Sigmoid colon (tissue), 7 donors: ENCODE measurements at places on chromosomes 6 and 20.
A peak's percentile ranks its signal among the peaks of the same experiment; 100 is the strongest.

DNA sequence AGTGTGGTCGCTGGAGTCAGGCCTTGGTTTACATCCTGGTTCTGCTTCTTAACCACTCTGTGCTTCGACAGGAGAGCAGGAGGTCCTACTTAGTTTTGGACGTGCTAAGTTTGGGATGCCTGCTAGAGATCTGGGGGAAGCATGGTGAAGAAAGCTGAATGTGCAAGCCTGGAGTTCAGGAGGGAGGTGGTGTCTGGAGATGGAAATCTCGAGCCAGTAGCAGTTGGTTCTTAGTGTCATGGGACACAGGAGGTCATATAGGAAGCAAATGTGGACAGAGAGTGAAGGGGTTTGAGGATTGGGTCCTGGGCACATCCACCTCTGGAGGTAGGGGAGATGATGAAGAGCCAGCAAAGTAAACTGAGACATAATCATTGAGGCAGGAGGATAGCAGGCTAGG, 131.4 kb downstream of the SYCP2 start:
- no peak for DNase-seq

- DNase-seq, result no peak
Measured at GRCh38 chr6:46972531-46972930, 50.8 kb upstream of the ADGRF5 start.

DNA sequence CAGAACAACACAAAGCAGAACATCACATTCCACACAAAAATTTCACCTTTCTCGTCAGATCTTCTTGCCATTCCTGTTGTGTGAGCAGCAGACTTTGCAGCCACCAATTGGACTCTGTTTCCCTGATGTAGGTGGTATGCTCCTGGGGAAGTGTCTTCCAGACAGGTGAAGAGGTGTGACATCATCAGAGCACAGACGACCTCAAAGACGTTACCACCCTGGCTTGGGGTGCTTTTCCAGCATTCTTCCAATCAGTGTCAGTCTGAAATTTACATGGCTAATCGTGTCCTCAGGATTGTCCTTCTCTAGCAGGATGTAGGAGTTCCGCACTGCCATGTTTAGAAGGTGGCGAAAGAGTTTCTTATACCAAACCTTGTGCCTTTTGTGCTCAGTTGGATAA, 31.6 kb upstream of the RIMS4 start:
- no peak for DNase-seq

GRCh38 chr6:7604003-7604402, 14.0 kb downstream of the SNRNP48 start:
- DNase-seq, result no peak

DNA sequence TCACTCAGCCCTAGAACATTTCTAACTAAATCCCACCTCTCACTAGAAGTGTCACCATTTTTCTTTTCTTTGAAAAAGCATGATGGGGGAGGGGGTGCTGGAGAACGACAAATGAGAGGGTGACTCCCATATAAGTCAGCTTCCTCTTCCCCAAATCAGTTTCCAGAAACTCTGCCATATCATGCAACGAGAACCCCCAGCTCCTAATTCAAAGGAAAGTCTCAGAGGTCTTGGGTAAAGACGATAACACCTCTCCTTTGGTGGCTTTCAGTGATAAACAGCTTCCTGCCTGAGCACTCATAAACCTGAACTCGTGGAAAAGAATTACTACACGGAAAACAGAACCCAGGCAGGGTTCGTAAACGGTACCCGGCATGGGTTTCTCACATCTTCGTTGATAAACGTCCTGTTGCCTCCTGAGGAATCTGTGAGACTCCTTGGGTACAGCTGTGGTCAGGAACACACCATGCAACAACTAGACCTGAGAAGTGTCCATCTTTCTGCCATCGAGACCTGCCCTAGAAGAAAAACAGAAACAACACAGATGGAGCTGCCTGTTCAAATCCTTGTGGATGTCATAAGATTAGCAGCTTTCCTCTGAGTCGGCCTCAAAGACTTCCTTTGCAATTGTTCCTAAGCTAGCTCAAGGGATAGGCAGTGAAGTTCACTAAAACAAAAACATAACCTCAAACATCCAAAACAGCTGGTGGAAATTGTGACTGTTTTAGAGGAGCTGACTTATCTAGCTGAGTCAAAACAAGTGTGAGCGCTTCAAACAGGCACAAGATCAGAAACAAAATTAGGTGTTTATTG, 185.8 kb upstream of the PRDM1 start:
- DNase-seq, result no peak

DNA sequence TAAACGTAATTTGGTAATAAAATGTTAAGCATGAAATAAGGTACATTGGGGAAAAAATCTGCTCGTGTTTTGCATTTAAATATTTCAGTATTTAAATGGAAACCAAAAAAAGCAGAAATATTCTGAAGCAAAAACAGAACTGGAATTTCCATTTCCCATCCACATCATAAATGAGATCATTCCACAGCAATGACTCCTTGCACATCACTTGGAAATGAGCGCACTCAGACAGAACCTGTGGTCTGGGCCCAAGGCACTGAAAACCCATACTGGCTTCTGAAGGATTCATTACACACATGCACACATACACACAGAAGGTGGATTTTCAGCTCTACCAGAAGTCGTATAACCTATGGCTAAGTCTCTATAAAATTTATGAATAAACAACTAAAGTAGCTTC, 174.8 kb downstream of the IBTK start:
- no peak for DNase-seq

GRCh38 chr20:33601861-33602260, 60.3 kb upstream of the C20orf144 start:
- no peak for DNase-seq

DNA sequence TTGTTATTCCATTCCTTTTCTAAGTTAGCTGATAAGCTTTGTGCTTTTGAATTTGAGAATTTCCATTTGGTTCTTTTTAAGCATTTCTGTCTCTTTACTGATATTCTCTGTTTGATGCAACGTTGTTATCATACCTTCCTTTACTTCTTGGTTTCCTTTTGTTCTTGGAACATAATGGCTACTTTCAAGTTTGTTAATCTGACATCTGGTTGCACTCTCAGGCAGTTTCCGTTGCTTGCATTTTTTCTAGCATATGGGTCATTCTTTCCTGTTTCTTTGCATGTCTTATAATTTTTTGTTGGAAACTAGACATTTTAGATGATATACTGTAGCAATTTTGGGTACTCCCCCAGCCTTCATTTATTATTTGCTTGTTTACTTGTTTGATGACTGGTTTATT, 12.5 kb downstream of the CDC5L start:
- no peak for DNase-seq

DNA sequence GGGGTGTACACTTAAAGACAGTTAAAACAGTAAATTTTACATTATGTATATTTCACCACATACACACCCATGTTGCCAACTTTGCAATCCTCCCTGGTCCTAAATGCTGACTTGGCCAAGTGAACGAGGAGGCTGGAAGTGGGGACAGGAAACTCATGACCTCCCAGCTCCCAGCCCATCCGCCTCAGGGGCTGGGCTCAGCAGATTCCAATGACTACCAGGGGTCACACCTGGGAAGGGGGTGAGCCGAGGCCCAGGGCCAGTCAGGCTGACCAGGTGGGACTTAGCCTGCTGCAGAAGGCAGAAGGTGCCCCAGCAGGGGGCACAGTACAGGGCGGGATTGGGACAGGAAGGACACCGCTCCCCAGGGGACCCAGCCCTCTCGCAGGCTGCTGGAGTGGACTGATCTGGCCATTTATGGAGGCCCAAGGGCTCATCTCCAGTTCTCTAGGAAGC, 2.4 kb downstream of the SIGLEC1 start:
- DNase-seq, result no peak

GRCh38 chr6:42637681-42638080, 73.9 kb downstream of the UBR2 start:
- DNase-seq, result no peak

DNA sequence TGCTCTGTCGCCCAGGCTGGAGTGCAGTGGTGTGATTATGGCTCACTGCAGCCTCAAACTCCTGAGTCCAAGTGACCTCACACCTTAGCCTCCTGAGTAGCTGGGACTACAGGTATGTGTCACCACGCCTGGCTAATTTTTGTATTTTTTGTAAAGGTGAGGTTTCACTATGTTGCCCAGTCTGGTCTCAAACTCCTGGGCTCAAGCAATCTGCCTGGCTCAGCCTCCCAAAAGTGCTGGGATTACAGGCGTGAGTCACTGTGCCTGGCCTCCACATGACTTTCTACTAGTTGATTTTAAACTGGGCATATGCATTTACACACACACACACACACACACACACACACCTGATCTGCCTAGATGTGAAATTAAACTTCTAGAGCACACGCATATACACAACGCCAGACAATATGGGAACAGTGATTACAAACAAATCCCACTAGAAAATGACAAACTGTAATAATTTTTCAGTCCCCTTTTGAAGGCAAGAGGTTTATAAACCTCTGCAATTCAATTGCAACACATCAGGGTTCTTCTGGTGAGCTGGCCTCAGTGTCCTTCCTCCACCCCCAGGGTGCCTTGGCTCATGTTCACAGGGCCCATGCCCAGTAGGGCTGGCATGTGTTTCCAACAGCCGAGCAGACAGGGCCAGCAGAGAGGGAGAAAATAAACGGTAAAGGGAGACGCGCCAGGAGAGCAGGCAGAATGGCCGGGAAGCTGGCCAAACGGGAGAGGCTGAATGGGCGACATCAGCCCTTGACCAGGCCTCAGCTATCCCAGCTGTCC, 31.2 kb downstream of the PARD6B start:
- peak; percentile 96 for DNase-seq

- DNase-seq, result no peak
Measured at GRCh38 chr20:25213566-25214425, 18.3 kb downstream of the ENTPD6 start.

GRCh38 chr6:42017021-42017643, 33.2 kb upstream of the TAF8 start:
- no peak for DNase-seq

GRCh38 chr6:159758031-159759001, 3.5 kb upstream of the ACAT2 start:
- no peak for DNase-seq

- DNase-seq, result peak; percentile 75
Measured at GRCh38 chr20:33871362-33871761, 60.2 kb downstream of the CHMP4B start.

GRCh38 chr6:41073968-41074691, 1.4 kb downstream of the NFYA start:
- no peak for DNase-seq

GRCh38 chr6:53795702-53796450, 1.1 kb downstream of the LRRC1 start:
- DNase-seq, result peak; percentile 83

DNA sequence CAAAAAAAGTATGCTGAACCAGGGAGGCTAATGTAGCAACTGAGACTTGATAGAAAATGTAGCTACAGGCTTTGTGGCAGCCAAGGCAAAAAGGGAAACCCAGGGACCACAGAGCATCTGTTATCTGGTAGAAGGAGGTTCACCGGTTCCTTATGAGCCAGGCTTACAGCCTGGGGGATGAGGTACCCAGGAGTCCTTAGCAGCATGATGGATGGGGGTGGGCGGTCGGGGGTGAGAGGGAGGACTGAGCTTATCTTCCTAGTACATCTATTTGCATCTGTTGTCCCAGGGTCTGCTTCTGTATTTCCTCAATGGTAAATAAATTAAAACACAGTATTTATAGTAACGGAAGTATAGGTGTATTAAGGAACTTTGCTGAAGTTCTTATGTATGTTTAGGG, 1.1 kb upstream of the GDAP1L1 start:
- no peak for DNase-seq

- no peak for DNase-seq
Measured at GRCh38 chr6:29909985-29910384, 32.3 kb upstream of the HLA-A start.

DNA sequence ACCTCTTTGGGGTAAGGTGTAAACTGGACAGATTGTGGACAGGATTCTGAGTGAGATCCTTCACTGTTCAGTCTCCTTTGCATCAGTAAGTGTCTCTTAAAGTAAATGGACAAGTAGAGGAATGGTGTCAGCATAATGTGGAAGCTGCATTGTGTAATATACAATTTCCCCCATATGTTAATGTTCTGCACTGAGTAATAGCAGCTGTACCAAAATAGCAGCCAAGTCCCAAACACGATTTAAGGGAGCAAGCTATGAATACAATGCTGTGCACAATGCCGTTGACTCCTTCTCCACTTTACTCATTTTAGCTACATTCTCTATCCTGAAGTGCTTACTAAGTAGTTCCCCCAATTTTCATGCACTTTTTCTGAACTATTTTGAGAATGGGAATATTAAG, 21.1 kb upstream of the TRIM26 start:
- no peak for DNase-seq

GRCh38 chr6:2507521-2508037, 243.1 kb downstream of the MYLK4 start:
- DNase-seq, result no peak

- DNase-seq, result no peak
Measured at GRCh38 chr20:57262784-57263609, 3.4 kb downstream of the BMP7 start.

DNA sequence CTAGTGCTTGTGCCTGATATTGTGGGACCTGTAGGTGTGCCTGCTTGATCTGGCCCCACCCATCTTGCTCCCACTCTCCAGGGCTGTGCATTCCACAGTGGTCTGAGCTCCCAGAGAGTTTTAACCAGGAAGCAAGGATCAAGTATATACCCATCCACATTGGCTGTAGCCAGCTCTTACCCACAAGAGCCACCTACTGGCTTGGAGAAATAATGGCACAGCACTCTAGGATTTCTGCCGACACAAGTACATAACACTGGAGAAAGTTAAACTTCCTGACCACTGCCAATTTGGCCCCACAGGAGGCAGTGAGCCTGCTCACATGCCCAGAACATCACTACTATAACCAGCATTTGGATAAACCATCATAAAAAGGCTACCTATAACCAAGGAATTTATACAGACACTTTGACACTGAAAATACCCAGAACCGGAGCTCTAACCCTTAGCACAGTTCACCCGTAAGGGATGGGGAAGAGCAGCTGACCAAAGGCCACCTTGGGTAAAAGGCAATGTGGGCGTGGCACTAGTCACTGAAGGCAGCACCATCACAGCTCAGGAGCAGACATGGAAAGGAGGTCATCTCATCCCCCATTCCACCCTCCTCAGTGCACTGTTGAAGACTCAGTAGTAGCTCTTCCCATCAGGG, 440.4 kb downstream of the BTBD3 start:
- no peak for DNase-seq

- DNase-seq, result no peak
Measured at GRCh38 chr6:136527831-136528230, 22.4 kb downstream of the MAP7 start.

- DNase-seq, result no peak
Measured at GRCh38 chr6:134850721-134851305, 99.1 kb downstream of the ALDH8A1 start.
